ENCODE measurements at places on chromosomes 7 and 10.

- DNase-seq: no peak
Observed at GRCh38 chr10:71816936-71817618, 34.0 kb downstream of the PSAP start.

DNA sequence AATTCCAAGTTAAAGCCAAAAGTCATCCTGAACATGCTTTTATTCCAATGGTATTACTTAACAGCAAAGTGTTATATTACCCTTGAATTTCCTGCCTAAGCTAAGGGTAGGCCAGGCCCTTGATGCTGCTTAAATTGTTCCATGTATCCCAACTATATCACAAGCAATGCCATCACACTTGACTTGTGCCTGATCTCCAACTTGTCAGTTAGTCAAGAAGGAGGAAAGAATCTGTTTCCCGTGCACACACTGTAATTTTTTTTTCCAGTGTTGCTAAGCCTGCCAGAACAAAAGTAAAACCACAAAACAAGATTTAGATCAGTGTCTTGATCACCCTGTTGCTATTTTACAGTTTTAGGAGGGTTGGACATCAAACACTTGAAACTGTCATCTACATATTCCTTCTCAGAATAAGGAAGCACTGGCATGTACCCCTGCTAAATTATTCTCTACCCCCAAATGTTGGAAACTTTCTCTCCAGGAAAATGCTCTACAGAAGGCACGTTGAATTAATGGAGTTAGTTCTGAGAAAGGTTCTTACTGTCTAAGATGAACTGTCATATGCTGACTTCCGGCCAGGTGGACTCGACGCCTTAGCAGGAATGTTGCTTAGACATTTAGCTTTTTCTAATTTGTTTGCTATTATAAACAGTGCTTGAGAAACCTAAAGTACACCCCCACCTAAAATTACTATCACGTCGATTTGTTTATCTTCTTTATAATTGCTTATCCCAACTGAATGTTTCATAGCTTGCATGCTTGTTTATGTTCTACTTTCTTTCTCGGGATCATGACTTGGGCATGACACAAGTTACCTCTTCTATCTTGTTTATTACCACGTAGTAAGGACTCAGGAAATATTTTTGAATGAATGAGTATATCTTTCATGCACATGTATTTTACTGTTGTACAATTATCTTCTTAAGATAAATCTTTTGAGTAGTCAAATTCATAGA is 105.5 kb upstream of the ZNF438 start:
- DNase-seq: no peak

- DNase-seq: no peak
Observed at GRCh38 chr10:63132651-63133055, 475 bp upstream of the NRBF2 start.

GRCh38 chr7:144720149-144720548 is 115.7 kb downstream of the TPK1 start:
- no peak for DNase-seq

DNA sequence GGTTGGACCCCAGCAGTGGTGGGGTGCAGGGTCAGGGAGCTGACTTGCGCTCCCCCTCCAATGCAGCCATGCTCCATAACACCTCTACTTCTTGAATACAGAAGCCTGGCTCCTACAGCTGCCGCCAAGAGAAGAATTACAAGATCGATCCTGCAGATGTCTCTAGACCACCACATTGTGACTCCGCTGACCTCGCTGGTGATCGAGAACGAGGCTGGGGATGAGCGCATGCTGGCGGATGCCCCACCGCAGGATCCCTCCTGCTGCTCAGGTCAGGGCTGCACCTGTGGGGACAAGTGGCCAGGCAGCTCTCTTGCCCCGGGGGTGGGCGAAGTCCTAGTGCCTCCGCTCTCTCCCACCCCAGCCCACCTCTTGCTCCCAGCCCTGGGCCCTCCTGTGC is 31.7 kb downstream of the ITIH2 start:
- DNase-seq: no peak

- no peak for DNase-seq
Observed at GRCh38 chr7:99562114-99562784, 3.8 kb downstream of the ZNF655 start.

- no peak for DNase-seq
Observed at GRCh38 chr10:91214911-91215310, 5.6 kb upstream of the PCGF5 start.

- DNase-seq: no peak
Observed at GRCh38 chr10:9848981-9849380, 1168.7 kb upstream of the CELF2 start.

- no peak for DNase-seq
Observed at GRCh38 chr10:59617996-59618395, 91.7 kb downstream of the SLC16A9 start.

GRCh38 chr7:71782051-71782450 is 630.1 kb downstream of the CALN1 start:
- no peak for DNase-seq

GRCh38 chr7:79434098-79434497 is 19.4 kb downstream of the MAGI2 start:
- no peak for DNase-seq

DNA sequence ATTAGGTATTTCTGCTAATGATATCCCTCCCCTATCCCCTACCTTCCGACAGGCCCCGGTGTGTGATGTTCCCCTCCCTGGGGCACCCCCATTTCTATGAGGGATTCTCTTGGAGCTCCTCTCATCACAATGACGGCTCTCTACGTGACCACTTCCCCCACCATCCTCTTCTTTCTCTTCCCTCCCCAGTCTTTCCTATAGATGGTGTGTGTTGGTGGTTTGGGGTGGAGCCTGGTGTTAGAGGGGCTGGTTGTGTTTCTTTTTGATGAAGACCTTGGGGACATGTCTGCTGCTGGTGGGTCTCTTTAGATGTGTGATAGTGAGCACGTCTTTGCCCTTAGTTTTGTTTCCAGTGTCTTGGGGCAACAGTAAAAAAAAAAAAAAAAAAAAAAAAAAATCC is 28.6 kb downstream of the RPS24 start:
- DNase-seq: no peak

- DNase-seq: no peak
Observed at GRCh38 chr7:99106411-99106810, 37.5 kb downstream of the SMURF1 start.

- DNase-seq: no peak
Observed at GRCh38 chr10:60877061-60877776, 66.8 kb downstream of the RHOBTB1 start.

DNA sequence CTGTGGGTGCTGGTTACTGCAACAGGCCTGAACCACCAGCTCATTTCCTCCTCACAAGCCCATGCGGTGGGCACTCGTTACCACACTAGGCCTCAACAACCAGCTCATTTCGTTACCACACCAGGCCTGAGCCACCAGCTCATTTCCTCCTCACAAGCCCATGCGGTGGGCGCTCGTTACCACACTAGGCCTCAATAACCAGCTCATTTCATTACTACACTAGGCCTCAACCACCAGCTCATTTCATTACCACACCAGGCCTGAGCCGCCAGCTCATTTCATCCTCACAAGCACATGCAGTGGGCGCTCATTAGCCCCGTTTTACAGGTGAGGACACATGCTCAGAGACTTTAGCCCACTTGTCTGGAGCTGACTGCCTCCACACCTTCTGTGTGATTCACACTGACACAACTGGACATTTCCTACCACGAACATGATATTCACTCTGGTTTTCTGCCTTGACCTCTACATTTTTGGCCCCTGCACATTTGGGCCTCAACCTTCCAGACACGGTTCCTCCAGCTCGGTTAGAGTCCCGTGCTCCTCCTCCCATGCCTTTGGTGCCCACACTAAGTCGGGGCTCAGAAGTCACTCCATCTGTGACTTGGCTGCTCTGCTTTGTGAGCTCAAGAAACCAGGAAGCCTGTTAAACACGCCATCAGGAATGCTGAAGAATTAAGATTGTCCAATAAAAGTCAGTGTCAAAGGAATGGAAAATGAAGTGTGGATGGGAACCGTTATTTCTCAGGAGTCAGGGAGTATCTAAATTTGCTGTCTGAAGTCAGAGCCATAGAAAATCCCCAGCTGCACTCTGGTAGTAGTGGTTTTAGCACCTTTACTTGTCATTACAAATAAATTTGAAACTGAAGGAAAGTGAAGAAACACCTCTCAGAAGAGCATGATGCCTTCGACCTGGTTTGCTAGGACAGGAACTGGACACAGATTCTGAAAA is 55.8 kb upstream of the LANCL2 start:
- DNase-seq: no peak

- DNase-seq: no peak
Observed at GRCh38 chr10:42982891-42983506, 93.9 kb upstream of the RET start.

DNA sequence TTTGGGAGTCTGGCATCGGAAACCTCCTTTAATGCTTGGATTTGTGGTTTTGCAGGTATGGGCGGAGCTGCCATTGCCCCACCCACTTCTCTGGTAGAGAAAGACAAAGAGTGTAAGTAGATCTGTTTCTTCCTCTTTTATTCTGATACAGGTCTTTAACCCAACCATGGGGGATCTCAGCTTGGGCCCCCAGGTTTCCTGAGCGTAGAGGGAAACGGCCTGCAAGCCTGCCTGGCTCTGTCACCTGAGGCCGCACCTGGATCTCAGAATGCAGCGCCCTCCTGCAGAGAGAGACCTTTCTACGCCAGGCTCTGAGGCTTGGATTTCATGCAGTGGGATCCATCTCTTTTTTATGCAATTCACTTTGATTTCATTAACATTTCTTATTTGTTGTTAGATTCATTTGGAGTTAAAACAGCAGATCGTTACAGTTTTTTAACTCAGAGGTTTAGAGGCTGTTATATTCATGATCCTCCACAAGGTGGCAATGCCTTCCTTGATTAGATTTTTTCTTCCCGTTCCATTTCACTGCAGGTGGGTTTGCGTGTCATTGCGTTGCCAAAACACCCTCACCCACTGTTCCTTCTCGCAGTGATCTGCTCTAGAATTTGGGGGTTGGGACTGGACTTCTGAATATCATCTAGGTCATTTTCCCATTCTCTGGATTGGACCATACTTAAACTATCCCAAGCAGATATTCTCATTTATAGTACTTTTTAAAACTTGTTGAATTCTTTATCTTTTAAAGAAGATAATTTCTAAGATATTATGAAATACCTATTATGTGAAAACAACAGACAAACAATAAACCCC is 20.0 kb downstream of the RBM17 start:
- no peak for DNase-seq

Data from NCI-H510A (cell line).